Tibial nerve (tissue), 4 donors: ENCODE measurements at places on chromosomes 11 and 22.

DNA sequence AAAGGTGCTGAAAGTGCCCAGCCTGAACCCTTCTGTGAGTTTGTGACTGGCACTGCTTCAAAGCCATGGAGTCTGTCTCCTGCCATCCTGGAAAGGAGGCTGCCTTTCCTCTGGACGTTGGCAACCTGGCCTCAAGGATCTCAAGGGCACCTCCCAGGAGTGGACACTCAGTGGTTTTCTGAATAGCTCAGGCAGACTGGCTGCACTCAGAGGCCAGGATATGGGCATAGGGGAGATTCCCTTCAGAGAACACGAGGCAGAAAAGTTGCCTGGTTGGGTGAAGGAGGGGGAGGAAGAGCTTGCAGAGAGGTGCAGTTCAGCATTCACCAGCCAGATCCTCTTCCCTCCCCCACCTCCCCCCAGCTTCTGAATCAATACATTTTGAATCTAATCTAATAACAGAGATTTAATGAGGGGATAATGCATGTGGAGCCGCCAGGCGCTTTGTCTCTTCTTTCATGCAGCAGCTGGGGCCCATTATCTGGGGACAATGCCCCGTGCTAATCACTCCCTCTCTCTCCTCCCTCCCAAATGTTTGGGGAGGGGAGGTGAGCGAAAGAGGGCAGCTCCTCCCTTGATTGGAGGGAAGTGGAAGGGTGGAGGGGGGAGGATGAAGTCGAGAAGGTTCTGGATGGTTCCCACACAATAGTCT is 17.7 kb downstream of the HTR3A start:
- H3K27ac ChIP-seq, result no peak overlapping the region
- no peak for DNase-seq
- no peaks in the 10 kb centered on the region for H3K4me1 ChIP-seq

GRCh38 chr11:114228435-114229411 is 67.5 kb upstream of the NNMT start:
- no peaks in the 10 kb centered on the region for H3K4me1 ChIP-seq
- no peak for DNase-seq
- H3K27me3 ChIP-seq, result no peaks in the 10 kb centered on the region
- H3K27ac ChIP-seq, result no peak overlapping the region

DNA sequence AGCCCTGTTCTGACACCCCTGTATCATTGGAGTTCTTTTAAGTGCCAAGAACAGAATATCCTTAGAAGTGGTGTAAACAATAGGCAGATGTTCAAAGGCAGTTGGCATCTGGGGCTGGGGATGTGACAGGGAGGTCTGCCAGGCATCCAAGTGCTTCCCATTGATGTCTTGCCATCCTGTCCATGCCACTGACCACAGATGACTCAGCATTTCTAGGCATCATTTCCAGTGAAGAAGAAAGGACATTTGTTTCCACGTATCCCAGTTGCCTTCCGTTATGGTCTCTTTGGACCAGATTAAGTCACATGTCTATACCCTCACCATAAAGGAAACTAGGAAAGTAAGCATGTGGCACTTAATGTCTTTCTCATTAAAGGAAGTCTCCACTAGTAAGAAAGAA is 76.7 kb upstream of the BARX2 start:
- no peaks in the 10 kb centered on the region for H3K27me3 ChIP-seq
- no peak overlapping the region for H3K27ac ChIP-seq
- no peaks in the 10 kb centered on the region for H3K36me3 ChIP-seq

- no peak overlapping the region for H3K27ac ChIP-seq
- H3K4me1 ChIP-seq, result peaks cover 1% of the 10 kb centered on the region
- no peak overlapping the region for H3K4me3 ChIP-seq
- DNase-seq, result no peak
- H3K36me3 ChIP-seq, result no peaks in the 10 kb centered on the region
- no peaks in the 10 kb centered on the region for H3K27me3 ChIP-seq
These were observed 11.4 kb downstream of the POU2AF1 start for GRCh38 chr11:111367411-111368284.

GRCh38 chr11:14202251-14203196 is 156.5 kb downstream of the RRAS2 start:
- no peak for DNase-seq
- no peaks in the 10 kb centered on the region for H3K36me3 ChIP-seq
- no peak overlapping the region for H3K4me3 ChIP-seq
- H3K27me3 ChIP-seq, result no peaks in the 10 kb centered on the region

DNA sequence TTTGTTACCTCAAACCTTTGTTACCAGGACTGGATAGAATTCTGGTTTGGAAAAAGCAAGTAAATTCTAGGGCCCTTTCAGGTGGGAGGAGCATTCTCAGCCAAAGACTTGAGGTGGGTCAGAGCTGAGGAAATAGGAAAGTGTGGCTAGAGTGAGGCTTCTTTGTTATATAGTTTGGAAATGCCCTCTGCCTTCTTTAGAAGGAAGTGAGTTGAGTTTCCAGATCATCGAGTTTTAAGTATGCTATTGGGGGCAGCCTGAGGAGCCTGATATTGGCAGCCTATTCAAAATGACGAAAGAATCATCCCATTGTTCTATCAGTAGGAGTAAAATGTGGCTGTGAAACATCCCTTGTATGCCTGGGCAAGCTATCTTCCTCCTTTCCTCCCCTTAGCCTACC is 134.1 kb downstream of the ARHGAP42 start:
- H3K4me3 ChIP-seq, result no peak overlapping the region
- no peak for DNase-seq
- peak overlapping the region; percentile 19 for H3K27ac ChIP-seq
- no peaks in the 10 kb centered on the region for H3K36me3 ChIP-seq
- no peaks in the 10 kb centered on the region for H3K4me1 ChIP-seq

DNA sequence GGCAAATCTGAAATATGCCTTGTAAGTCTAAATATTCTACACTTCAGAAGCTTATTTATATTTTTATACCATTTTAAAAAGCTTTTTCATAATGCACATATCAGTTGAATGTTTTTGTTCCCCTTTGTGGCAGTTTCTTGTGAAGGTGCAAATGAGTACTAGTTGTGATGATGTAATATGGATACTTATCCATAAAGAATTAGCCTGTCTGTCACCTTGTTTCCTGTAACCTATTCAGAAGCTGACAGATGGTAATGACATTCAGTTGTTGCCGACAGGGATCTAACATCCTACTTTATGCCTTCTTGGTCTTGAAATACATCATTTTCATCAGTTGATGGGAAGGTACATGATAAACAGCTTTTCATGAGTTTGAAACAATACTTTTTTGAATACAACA is 2.9 kb downstream of the QSER1 start:
- peaks cover 11% of the 10 kb centered on the region for H3K4me1 ChIP-seq
- H3K27ac ChIP-seq, result peak overlapping the region; percentile 95
- no peak for DNase-seq
- peaks cover 5% of the 10 kb centered on the region for H3K36me3 ChIP-seq
- no peaks in the 10 kb centered on the region for H3K27me3 ChIP-seq

DNA sequence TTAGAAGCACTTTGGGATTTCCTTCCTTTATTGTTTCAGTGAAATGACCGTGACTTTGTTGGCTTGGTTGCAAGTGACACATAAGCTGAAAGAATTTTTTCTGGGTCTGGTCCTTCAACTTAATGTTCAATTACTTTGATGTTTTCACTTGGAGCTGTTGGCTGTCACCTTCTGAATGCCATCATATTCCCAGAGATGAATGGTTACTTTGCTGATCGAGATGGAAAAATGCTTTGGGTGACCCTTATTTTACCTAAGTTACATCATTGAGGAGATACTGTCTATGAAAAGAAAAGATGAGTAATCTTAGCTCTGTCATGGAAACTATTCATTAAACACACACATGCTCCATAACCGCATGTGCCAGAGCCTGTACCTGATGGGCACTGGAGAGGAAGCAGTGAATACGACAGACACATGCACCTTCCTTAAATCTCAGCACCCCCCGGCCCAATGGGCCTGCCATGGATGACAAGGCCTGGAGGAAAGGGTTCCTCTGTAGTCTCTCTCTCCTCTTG is 76.9 kb downstream of the TENM4 start:
- H3K36me3 ChIP-seq, result no peaks in the 10 kb centered on the region
- H3K27me3 ChIP-seq, result no peaks in the 10 kb centered on the region
- no peak overlapping the region for H3K4me3 ChIP-seq
- no peak overlapping the region for H3K27ac ChIP-seq
- DNase-seq, result no peak
- no peaks in the 10 kb centered on the region for H3K4me1 ChIP-seq

DNA sequence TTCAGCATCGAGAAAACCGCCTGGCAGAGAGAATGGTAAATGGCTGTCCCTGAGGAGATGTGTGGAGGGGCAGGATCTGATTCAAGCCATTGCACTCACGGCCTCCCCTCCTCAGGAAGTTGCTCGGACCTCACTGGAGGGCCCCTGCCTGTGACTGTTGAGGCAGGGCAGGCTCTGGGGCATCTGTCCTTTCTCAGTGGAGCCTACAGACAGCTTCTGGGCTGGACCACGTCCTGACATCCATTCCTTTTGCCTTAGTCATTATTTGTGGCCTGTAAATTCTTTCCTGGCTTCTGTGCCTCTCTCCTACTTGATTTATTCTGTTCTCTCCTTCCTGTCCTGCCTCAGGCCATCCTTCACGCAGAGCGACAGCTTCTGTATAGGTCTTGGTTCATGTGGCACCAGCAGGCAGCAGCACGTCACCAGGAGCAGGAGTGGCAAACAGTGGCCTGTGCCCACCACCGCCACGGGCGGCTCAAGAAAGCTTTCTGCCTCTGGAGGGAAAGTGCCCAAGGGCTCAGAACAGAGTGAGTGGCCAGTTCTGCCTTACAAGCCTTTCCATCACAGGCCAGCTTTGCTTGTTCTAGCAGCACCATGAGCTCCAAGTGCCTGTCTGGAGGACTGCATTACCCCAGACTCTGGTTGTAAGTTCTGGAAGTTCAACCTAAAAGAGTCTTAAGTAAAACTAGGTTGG is 59.6 kb downstream of the PISD start:
- no peak overlapping the region for H3K27ac ChIP-seq
- no peaks in the 10 kb centered on the region for H3K27me3 ChIP-seq
- no peaks in the 10 kb centered on the region for H3K4me1 ChIP-seq

DNA sequence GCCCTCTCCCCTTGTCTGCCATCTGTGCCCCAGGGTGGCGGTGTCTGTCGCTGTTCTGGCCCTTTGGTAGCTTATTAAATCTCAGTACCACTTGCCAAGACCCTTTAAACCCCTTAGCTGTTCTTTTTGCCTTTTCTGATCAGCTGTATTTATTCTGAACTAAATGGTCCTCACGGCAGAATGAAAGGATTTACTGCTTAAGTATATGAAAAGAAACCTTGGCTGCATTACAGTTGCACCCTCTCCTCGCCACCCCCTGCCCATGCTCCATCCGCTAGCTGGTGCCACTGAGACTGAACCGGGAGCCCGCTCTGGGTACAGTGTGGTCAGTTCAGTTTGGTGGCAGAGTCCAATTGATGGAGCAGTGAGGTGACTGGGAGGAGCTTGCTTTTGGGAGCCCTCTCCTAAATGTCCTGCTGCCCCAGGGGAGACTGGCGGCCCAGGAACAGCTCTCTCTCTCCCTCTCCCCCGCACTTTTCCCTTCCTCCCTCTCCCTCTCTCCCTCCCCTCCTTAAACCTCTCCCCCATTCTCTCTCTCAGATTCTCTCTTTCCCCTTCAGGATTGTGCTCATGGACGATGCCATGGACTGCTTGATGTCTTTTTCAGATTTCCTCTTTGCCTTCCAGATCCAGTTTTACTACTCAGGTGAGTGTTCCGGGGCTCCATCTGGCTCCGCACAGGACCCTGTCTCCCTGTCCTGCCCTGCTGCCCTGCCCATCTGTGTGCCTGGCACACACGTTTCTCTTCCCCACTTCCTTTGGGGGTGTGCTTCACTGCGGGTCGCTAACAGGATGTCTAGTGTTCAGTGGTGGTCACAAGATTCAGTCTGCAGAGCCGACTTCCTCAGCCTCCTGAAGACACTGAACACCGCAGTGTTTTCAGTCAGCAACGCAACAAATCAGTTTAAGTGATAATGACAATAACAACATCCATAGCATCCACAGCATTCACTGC is 21.8 kb downstream of the ARFGAP2 start:
- H3K36me3 ChIP-seq, result peaks cover 36% of the 10 kb centered on the region
- H3K4me3 ChIP-seq, result no peak overlapping the region
- no peak for DNase-seq
- H3K27ac ChIP-seq, result no peak overlapping the region
- no peaks in the 10 kb centered on the region for H3K27me3 ChIP-seq

DNA sequence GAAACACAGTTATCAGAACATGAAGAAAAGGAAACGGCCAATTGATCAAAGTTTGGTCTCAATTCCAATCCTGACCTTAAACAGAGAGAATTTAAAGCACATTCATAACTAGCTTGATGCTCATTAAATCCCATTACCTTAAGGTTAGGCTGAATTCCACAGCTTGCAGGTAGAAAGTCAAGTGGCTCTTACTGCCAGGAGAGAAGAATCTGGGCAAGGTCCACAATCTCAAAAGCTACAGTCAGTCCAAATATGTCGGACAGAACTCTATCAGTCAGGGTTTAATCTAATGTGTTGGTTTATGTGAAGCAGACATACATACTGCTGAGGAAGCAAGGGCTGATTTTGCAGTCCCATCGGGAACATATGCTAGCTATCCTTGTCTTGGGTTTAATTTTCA is 348.8 kb downstream of the SOX6 start:
- H3K4me3 ChIP-seq, result no peak overlapping the region
- H3K27ac ChIP-seq, result no peak overlapping the region
- no peaks in the 10 kb centered on the region for H3K4me1 ChIP-seq
- no peak for DNase-seq
- H3K36me3 ChIP-seq, result no peaks in the 10 kb centered on the region

DNA sequence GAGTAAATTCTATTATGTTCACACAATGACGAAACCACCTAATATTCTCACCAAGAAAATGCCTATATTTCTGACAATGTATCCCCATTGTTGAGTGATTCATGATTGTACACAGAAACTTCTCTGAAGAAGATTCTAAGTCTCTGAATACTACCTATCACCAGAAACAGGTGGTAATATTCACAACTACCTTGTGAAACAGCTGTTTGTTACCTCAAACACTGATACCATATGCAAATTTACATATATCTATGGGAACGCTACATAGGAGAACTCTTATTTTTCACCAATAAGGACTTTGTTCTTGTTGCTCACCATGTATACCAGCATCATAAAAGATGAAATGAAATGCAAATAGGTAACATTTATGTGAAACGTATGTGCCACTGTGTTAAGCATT is 59.3 kb downstream of the PDGFD start:
- no peaks in the 10 kb centered on the region for H3K27me3 ChIP-seq
- H3K27ac ChIP-seq, result no peak overlapping the region
- DNase-seq, result no peak

DNA sequence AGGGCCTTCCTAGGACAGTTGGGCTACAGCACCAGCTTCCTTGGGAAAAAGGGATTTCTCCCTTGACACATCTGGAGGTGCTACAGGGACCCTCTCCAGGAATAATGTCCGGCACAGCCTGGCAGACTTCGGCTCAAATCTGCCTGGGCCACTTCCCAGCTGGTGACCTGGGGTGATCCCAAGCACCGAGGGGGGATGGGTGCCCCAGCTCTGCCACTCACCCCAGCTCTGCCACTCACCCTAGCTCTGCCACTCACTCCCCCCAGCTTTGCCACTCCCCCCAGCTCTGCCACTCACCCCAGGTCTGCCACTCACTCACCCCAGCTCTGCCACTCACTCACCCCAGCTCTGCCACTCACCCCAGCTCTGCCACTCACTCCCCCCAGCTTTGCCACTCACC is 9.9 kb downstream of the OSBPL5 start:
- no peaks in the 10 kb centered on the region for H3K36me3 ChIP-seq
- H3K27me3 ChIP-seq, result no peaks in the 10 kb centered on the region
- no peak overlapping the region for H3K4me3 ChIP-seq
- DNase-seq, result no peak
